Cerebellum (tissue), 4 donors: ENCODE measurements at places on chromosomes 1 and 21. TPM values are rescaled to one million over a fixed set of nuclear protein-coding genes. Genes with fewer than 3 reads are reported as not detected.

RHBDL2 gene
- 0.18 TPM for total RNA-seq

ATF3 gene
- total RNA-seq, result 1.5 TPM

NPHS2 gene
- not detected for total RNA-seq

OR2T33 gene
- total RNA-seq, result 0.64 TPM

GATAD2B gene
- 19.4 TPM for total RNA-seq

CHI3L1 gene
- 0.18 TPM for total RNA-seq

FAM177B gene
- 0.18 TPM for total RNA-seq
